SJCRH30 (cell line): ENCODE measurements at places on chromosomes 3 and 15. TPM values are rescaled to one million over a fixed set of nuclear protein-coding genes. Genes with fewer than 3 reads are reported as not detected.

Gene SAXO2
- 0.10 and 0.46 TPM in 2 replicates for total RNA-seq

Gene PPP1R14D
- not detected in 2 replicates for total RNA-seq

Gene BTLA
- total RNA-seq: not detected in 2 replicates

Gene SAMMSON
- total RNA-seq: 0.08 TPM in 1 of 2 replicates, not detected in the other

Gene TRIM42
- not detected in 2 replicates for total RNA-seq

Gene OXTR
- total RNA-seq: 1.1 and 1.7 TPM in 2 replicates

Gene GASK1A
- not detected in 2 replicates for total RNA-seq

- no peak for DNase-seq
These were observed 171.6 kb upstream of the NR2F2 start for GRCh38 chr15:96158938-96159337.

- DNase-seq: no peak
These were observed 21.2 kb downstream of the ZNF860 start for GRCh38 chr3:32002561-32003368.

DNA sequence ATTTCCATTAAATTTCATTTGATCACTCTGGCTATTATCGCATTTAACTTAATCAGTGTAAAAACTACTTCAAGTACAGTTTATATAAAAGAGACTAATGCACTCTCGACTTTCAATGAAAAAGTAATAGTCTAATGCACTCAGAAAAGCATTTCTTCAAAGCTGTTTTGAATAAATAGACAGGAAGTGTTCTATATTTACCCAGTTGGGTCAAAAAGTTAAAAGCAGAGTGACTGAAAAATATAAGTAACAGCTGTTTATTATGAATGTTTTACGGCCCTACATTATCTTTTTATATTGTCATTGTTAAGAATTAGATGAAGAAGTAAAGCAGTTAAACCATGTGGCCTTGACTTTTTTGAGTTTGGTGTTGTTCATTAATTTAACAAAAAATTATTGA, 391.8 kb downstream of the ZPLD1 start:
- no peak for DNase-seq

DNA sequence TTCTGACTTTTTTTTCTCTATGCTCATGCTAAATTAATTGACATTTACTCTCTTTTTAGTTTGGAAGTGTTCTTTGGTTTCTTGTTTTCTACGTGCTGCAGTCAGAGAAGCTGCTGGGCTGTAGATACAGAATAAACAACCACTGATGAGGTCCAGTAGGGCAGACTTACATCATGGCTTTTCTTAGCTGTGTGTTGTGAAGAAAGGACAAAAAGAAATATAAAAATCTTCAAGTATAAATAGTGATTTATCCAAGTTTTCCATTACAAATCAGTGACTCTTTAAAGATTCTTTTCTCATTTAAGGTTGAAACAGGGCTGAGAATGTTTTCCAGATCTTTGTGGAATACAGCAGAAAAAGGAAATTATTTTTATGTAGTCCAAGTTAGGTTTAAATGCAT, 122.2 kb downstream of the CMSS1 start:
- no peak for DNase-seq

DNA sequence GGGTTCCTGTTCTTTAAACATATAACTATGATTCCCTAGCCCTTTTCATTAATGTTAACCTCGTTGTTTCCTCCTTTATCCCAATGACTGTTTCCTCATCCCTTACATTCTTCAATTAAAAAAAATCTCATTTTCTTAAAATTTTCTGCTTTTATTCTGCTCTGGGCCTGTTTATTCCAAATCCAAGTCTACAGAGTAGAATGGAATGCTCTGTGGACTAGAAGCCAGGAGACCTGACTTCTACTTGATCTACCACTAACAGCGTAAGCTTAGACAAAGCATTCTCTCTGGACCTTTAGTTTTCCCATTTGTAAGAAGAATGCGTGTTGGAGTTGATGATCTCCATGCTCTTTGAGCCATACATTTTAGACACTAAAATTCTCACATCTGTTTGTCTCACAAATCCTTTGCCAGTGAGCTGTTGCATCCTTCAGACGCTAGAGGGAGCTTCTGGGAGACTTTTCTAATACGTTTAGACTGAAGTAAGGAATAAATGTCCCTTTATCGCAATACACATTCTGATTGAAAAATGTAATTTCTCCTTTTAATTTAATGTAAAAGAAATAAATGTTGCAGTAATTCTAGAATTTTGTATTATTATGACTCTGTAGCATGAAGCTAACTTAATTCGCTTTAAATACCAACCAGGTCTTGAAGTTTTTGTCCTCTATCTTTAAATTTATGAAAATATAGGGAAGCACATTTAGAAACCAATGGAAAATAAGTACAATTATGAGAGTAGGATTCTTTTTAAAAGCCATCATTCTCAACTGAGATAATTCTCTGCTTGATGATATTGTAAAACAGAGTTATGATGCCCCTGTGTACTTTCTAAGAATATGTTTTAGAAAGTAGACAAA, 21.7 kb upstream of the GMNC start:
- DNase-seq: peak; percentile 74

- no peak for DNase-seq
These were observed 6.5 kb downstream of the OR5K4 start for GRCh38 chr3:98359993-98360675.

GRCh38 chr15:74397239-74398068, 30.0 kb upstream of the CYP11A1 start:
- DNase-seq: no peak

GRCh38 chr3:119326976-119327375, 32.8 kb downstream of the ARHGAP31 start:
- DNase-seq: no peak

GRCh38 chr15:63233667-63234423, 43.6 kb upstream of the APH1B start:
- no peak for DNase-seq

DNA sequence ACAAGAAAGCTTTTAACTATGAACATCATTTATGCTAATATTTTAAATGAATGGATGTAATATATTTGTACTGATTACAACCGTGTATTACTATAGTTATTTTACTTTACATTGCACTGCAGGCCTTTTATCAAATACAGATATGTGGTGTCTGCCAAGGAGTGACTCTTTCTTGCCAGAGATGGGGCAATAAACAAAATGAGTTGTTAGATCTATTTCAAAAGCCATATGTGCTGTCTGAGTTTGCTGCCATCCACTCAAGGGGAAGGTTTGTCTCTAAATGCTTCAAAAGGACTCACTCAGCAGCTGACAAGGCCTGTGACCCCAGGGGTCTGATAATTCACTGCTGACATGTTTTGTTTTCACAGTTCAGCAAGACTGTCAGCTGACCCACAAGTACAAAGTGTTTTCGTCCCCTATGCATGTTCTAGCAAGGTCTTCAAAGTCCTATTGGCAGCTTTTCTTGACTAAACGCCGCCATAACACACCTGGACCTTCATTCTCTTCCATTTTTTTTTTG, 41.3 kb upstream of the ZBED2 start:
- no peak for DNase-seq

- DNase-seq: no peak
These were observed 334.1 kb downstream of the RBMS3 start for GRCh38 chr3:29614954-29615353.

GRCh38 chr3:158882445-158882844, 80.6 kb downstream of the MFSD1 start:
- DNase-seq: no peak

DNA sequence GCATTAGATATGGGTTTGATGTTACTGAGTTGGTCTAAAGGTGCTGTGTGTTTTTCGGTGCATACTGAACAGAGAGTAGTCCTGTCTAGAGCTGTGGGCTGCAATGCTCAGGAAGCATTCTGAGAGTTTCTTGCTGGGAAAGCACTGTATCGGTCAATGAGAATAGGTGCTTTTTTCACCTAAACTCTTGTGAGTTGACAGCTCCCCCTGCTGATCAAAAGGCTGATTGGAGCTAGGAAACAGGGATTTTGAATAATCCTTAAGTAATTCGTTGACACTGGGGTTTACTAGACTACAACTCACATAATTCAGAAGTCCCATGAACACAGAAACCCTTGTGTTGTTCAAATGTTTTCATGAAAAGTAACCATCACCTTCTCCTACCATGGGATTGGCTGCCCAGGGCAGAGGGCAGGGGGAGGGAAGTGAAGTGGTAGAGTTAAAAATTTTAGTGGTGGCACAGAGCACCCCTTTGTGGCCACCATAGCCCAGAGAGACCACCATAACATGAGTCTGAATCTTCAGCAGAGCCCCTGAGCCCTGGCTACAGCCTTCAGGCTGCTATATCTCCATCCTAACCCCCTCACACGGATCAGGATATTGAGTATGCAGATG, 13.0 kb upstream of the MANF start:
- DNase-seq: peak; percentile 52

- DNase-seq: no peak
These were observed 657.5 kb upstream of the NECTIN3 start for GRCh38 chr3:110413807-110414748.

DNA sequence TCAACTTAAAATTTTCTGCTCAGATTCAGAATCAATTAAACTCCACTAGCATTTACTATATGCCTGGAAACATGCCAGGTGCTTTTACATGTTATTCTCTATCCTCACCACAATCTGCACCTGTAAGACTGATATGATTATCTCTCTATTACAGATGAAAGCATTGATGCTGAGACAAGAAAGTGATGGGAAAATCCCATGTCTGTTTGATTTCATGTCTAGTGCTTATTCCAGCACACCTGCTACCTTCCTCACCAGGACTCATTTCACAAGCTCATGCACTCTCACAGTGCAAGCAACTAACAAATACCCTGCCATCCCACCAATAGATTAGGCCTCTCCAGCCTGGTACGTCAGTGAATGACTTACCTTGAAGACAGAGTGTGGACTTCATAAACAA, 25.0 kb upstream of the BCL6 start:
- no peak for DNase-seq

DNA sequence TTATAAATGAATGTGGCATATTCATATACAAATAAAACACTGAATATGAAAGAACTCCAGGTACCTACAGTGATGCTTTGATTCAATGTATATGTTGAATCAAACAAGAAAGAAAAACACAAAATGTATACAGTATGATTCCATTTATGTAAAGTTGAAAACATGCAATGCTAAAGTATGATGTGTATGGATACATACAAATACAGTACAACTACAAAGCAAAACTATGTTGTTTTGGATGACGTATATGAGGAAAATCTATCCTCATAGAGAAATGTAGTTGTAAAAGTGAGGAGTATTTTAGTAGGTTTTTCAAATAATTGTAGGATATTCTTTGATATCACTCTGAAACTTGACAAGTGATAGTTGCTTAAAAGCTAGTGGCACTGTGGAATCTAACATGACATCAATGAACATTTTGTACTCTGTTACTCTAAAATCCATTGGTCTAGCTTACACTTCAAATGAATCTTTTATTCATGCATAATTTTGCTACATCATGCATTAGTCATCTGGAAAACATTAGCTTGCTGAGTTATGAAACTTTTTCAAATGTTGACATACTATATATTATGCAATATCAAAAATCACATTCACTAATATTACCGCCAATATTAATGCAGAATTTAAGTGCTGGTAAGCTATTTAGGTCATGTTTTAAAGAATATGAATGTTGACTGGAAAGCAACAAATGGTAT, 278.1 kb upstream of the CHRNA7 start:
- no peak for DNase-seq

DNA sequence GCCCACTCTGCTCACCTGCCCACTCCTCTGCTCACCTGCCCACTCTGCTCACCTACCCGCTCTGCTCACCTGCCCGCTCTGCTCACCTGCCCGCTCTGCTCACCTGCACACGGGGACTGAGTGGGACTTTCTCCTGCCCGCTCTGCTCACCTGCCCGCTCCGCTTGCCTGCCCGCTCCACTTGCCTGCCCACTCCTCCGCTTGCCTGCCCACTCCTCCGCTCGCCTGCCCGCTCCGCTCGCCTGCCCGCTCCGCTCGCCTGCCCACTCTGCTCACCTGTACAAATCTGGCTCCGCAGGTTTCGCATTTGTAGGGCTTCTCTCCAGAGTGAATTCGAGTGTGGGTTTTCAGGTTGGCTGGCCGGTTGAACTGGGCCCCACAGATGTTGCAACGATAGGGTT, 20.0 kb downstream of the BCL6 start:
- DNase-seq: no peak

GRCh38 chr3:58899953-58900298, 149.9 kb downstream of the CFAP20DC start:
- DNase-seq: no peak

GRCh38 chr15:71294251-71294910, 179.1 kb downstream of the THSD4 start:
- DNase-seq: no peak

- no peak for DNase-seq
These were observed 25.8 kb downstream of the AQP9 start for GRCh38 chr15:58163985-58164384.

GRCh38 chr15:33043636-33044035, 150.9 kb downstream of the FMN1 start:
- DNase-seq: no peak

DNA sequence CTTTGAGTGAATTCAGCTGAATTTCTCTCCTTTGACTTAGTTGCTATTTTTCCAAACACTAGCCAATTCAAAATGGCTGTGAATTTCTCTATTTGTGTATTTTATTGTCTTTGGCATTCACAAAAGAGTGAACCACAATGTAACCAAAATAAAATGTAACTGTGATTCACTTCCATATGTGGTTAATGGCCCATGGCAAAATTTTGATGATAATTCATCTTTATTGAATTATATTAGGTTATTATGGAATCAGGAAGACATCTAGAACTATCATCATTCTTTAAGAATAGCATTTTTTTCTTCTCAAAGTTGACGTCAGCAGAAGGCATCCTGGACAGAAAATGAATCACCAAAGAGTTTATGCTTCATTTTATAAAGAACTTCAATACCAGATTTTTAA, 705.3 kb upstream of the NAALADL2 start:
- DNase-seq: no peak
